Esophagus muscularis mucosa (tissue), 4 donors: ENCODE measurements at places on chromosomes 5 and 9. TPM values are rescaled to one million over a fixed set of nuclear protein-coding genes. Genes with fewer than 3 reads are reported as not detected.

The IL13 gene
- total RNA-seq, result not detected

The TAF11L10 gene
- not detected for total RNA-seq

The NFIB gene
- total RNA-seq, result 54.7 TPM

The AHRR gene
- 1.3 TPM for total RNA-seq

The SPATA31A3 gene
- total RNA-seq, result not detected

The TAF11L4 gene
- total RNA-seq, result not detected

The PCA3 gene
- 0.65 TPM for total RNA-seq

The MLANA gene
- not detected for total RNA-seq

The LHFPL2 gene
- total RNA-seq, result 31.6 TPM

The RGS7BP gene
- total RNA-seq, result 4.7 TPM

- no peaks in the 10 kb centered on the region for H3K36me3 ChIP-seq
- H3K27ac ChIP-seq, result no peak overlapping the region
- DNase-seq, result no peak
- no peak overlapping the region for H3K4me3 ChIP-seq
These were observed 172.3 kb upstream of the MVB12B start for GRCh38 chr9:126154182-126154827.

DNA sequence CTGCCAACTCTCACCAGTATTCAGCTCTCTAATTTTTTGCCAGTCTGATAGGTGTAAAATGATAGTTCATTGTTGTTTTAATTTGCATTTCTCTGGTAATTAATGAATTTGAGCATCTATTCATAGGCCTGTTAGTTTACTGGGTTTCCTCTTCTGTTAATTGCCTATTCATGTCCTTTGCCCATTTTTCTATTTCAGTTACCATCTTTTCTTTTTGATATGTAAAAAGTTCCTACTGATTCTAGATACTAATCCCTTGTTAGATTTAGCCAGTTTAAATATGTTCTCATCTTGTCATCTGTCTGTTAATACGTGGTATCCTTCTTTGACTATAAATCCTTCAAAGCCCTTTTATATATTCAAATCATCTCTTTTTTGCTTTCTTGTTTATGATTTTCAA lies 247.8 kb downstream of the ARHGAP26 start:
- peaks cover 10% of the 10 kb centered on the region for H3K4me1 ChIP-seq
- no peak overlapping the region for H3K4me3 ChIP-seq
- no peak for DNase-seq
- H3K36me3 ChIP-seq, result peaks cover 9% of the 10 kb centered on the region
- H3K27me3 ChIP-seq, result no peaks in the 10 kb centered on the region
- H3K27ac ChIP-seq, result no peak overlapping the region

DNA sequence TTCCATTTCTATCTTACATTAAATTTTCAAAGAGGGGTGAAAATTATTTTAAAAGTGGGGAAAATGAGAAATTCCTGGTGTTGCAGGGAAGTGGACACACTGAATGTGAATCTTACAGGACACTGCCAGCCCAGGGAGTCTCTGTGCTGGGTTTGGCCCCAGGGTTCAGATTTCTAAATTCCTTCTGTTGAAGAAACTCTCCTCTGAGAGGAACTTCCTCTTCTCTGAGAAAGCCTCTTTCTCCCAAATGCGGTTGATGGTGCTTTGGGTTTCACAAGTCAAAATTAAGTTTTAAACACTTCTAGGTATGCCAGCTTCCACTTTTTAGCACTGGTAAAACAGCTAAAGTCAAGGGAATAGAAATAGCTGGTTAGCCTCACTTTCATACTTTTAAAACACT lies 317.9 kb upstream of the ITGA1 start:
- H3K4me1 ChIP-seq, result peaks cover 19% of the 10 kb centered on the region
- H3K4me3 ChIP-seq, result no peak overlapping the region
- no peak for DNase-seq
- no peak overlapping the region for H3K27ac ChIP-seq
- no peaks in the 10 kb centered on the region for H3K27me3 ChIP-seq

DNA sequence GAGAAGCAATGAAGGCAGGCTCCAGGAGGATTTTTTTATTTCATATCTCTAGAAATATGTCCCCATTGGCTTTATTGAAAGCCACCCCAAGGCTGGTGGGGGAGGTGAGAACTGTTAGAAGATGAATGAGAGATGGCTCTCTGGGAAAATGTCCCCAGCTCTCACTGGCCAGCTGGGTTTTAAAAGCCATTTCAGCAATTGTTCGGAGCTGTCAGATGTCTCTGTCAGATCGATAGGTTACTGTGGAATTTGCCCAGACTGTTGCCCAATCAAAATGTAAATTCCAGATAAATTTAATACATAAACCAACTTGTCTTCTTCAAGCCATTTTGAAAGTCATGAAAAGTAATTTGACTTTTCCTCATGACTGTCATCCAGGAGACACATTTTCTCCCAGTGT lies 67.0 kb upstream of the BRINP1 start:
- H3K4me1 ChIP-seq, result no peaks in the 10 kb centered on the region
- DNase-seq, result no peak
- no peaks in the 10 kb centered on the region for H3K36me3 ChIP-seq
- no peaks in the 10 kb centered on the region for H3K27me3 ChIP-seq

- H3K4me1 ChIP-seq, result peaks cover 64% of the 10 kb centered on the region
- H3K4me3 ChIP-seq, result peak overlapping the region; percentile 88
- DNase-seq, result no peak
- H3K27ac ChIP-seq, result peak overlapping the region; percentile 81
These were observed 1.3 kb downstream of the BRD3 start for GRCh38 chr9:134066526-134066912.

DNA sequence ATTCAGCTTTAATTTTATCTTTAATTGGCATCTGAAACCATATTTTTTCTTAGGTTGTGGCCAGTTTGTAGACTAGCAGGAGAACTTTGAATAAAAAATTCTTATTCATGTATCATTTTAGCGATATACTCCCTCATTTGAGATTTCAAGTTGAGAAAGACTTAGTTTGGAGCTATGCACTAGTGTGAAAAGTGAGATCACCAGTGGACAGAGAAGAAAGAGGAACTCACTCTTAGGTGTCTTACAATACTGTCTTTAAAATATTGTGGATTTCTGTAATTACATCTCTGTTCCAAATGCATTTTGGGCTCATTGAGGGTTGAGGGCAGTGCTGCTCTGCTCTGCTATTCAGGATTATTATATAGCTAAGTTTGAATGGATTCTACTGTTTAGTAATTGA lies 54.7 kb downstream of the NAA35 start:
- no peak for DNase-seq
- H3K4me1 ChIP-seq, result no peaks in the 10 kb centered on the region
- no peaks in the 10 kb centered on the region for H3K27me3 ChIP-seq
- H3K27ac ChIP-seq, result no peak overlapping the region

GRCh38 chr5:64831996-64832395 lies 63.3 kb downstream of the CWC27 start:
- peaks cover 11% of the 10 kb centered on the region for H3K4me1 ChIP-seq
- H3K27me3 ChIP-seq, result no peaks in the 10 kb centered on the region
- H3K27ac ChIP-seq, result no peak overlapping the region
- no peak overlapping the region for H3K4me3 ChIP-seq

DNA sequence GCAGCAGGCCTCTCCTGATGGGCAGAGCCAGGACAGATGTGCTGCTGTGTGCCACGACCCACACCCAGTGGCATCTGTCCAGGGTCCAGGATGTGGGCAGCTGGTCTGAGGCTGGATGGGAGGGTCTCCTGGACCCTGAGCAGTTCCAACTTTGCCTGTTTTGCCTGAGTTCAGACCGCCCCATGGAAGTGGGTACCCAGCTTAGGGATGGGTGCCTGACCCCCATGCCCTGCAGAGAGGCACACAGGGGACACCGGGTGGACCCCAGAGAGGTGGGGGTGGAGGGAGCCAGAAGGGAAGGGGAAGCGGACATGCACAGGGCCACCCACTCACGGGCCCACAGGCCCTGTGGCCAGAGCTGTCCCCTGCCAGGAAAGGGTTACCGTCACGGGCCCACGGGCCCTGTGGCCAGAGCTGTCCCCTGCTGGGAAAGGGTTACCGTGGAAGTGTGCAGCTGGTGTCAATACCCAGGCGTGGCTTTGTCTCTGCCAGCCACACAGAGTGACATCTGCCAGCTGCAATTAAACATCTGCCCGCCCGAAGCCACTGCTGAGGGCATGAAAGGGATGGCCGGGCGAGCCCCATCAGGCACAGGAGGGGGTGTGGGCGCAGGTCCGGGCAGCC lies 50.0 kb downstream of the NACC2 start:
- H3K27ac ChIP-seq, result no peak overlapping the region
- peaks cover 69% of the 10 kb centered on the region for H3K4me1 ChIP-seq
- no peaks in the 10 kb centered on the region for H3K27me3 ChIP-seq
- DNase-seq, result no peak
- no peak overlapping the region for H3K4me3 ChIP-seq
- peaks cover 67% of the 10 kb centered on the region for H3K36me3 ChIP-seq

DNA sequence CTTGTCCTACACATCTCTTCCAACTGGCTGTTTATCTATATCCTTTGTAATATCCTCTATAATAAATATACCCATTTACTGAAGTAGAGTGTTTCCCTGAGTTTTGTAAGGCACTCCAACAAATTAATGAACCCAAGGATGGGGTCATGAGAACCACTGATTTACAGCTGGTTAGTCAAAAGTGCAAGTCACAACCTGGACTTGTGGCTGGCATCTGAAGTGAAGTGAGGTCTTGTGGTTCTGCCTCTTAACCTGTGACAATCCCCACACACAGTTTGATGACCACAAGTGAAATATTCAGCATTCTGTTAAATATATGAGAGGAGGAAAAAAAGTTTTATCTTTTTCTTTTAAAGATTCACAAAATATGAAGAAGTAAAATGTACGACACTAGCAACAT lies 126.1 kb downstream of the NR2F1-AS1 start:
- H3K4me3 ChIP-seq, result no peak overlapping the region
- DNase-seq, result no peak
- H3K4me1 ChIP-seq, result no peaks in the 10 kb centered on the region

GRCh38 chr5:173042763-173043107 lies 13.4 kb upstream of the CREBRF start:
- no peaks in the 10 kb centered on the region for H3K27me3 ChIP-seq
- no peak for DNase-seq
- no peak overlapping the region for H3K27ac ChIP-seq
- H3K4me3 ChIP-seq, result no peak overlapping the region

- no peaks in the 10 kb centered on the region for H3K36me3 ChIP-seq
- peaks cover 9% of the 10 kb centered on the region for H3K4me1 ChIP-seq
- no peak overlapping the region for H3K4me3 ChIP-seq
- peak; percentile 5 for DNase-seq
- no peak overlapping the region for H3K27ac ChIP-seq
These were observed 74.8 kb downstream of the NLN start for GRCh38 chr5:65796751-65797316.

DNA sequence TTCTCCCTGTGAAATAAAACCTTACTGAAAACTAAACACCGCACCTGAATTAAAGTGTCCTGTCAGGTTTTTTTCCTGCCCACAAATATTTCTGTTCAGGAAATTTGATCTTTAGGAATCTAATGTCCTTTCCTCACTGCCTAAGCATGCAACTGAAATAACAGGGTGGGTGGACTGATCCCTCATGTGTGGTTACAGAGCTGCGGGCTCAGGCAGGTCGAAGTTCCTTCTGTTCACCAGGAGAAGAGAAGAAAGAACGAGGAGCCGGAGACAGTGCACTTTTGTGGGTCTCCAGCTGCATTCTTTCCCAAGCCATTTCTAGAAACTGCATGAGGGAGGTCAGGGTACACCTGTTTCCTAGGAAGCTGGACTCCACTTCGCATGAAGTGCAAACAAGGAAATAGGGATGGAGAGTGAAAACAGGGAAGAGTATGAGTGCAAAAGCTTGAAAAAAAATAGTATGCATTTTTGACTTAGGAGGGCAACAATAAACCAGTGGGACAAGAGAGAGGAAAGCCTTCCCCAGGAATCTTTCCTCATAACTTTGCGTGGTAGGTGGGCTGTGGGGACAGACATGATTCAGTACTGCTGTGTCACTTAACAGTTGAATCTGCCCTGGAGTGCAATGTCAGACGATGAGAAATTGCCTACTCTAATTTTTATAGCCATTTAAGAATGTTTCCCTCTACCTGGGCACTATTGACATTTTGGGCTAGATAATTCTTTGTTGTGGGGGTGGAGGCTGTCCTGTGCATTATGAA lies 60.3 kb downstream of the GCNT1 start:
- H3K27me3 ChIP-seq, result no peaks in the 10 kb centered on the region
- no peak overlapping the region for H3K4me3 ChIP-seq
- H3K36me3 ChIP-seq, result no peaks in the 10 kb centered on the region

DNA sequence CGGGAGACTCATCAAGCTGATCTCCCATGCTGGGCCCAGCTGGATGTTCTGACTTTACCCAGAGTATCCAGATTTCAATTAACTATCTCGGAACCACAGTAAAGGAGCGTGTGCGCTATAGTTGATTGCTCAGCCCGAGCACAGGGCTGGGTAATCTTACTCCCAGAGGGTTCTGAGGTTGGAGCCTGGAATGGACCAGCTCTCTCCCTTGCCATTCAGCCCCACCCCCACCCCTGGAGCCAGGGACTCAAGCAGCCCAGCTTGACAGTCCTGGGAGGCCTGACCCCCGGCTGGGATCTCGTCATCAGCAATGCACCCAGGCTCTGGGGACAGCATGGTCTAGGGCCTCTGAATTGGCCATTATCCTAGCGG lies 23.7 kb upstream of the PTGES start:
- no peaks in the 10 kb centered on the region for H3K27me3 ChIP-seq
- no peak overlapping the region for H3K4me3 ChIP-seq
- H3K36me3 ChIP-seq, result no peaks in the 10 kb centered on the region
- H3K27ac ChIP-seq, result peak overlapping the region; percentile 62
- H3K4me1 ChIP-seq, result peaks cover 17% of the 10 kb centered on the region

DNA sequence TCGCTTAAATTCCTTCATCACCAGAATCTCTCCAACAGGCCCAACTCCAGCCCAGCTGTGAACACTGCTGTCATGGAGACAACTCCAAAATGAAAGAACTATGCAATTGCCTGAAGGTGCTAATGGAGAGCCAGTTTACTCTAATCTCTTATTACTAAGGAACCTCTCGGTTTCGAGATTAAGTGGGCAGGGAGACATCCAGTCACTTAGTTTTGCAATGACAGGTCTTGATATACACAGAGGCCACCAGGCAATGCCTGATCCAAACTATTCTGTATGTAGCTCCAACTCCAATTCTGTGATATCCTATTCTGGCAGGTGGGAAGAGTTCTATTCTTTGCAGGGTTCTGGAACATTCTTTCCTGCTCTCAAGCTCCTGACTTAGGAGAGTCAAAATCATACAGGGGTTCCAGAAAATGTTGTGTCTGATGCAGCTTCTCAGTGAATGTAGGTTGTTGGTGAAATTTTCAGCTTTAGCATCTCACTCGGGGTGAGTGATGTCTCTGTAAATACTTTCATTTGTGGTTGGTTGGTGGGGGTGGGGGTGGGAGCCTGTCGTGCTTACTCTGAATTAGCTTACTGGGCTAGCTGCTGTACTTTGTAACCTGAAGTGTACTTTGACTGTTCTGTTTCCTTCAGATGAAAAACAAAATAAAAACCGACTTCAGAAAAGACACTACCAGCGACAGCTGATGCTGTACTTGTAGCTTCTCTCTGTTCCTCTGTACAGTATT lies 170.9 kb downstream of the PALM2AKAP2 start:
- H3K4me3 ChIP-seq, result no peak overlapping the region
- no peaks in the 10 kb centered on the region for H3K4me1 ChIP-seq
- H3K27me3 ChIP-seq, result no peaks in the 10 kb centered on the region
- DNase-seq, result no peak

- DNase-seq, result no peak
- peaks cover 4% of the 10 kb centered on the region for H3K4me1 ChIP-seq
- H3K36me3 ChIP-seq, result no peaks in the 10 kb centered on the region
These were observed 238.5 kb upstream of the PIK3R1 start for GRCh38 chr5:67976891-67977601.
